ENCODE measurements at places on chromosomes 2 and 18.

DNA sequence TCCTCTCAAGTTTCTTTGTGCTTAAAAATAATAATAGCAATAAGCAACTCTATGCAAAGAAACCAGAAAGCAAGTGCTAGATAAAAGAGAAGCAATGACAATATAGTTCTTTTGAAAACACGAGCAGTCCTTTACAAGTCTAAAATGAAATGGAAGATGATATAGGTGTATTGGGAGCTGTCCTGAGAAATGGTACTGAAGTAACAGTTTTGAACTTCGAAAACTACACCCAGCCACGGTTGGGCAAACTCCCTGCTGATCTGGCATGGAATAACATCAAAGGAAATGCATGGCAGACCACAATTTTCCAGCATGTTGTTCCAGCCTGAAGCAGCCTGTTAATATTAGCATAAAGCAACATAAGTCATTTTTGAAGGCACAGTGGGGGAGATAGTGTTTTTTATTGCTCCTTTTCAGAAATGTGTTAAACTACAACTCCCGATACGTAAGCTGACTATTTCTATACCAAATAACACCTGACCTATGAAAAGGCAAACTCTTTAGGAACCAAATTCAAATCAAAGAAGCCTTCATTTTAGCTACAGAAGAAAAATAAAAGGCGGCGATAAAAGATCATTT, 596.1 kb upstream of the KLHL29 start:
- H3K4me1 ChIP-seq: no peaks in the 10 kb centered on the region
- DNase-seq: no peak
- H3K36me3 ChIP-seq: no peaks in the 10 kb centered on the region
- no peaks in the 10 kb centered on the region for H3K27me3 ChIP-seq
- H3K27ac ChIP-seq: no peak overlapping the region

DNA sequence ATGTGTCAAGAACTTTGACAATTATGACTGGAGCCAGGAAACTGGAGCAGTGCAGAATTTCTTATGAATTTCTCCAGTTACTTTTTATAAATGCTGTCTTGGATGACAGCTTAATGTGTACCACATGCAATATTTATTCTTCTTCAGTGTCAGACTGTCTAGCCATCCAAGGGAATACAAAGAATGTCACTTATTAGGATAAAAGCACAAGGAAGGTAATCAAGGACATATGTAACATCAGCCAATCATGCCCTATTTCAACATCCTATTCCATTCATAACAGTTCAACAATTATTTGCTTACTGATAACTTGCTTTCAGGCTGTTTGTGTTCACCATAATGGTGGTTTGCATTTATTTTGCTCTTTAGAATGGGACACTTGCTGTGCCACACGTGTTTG, 139.8 kb downstream of the OLA1 start:
- no peak overlapping the region for H3K4me3 ChIP-seq
- H3K27me3 ChIP-seq: no peaks in the 10 kb centered on the region
- H3K4me1 ChIP-seq: peaks cover 2% of the 10 kb centered on the region
- no peak for DNase-seq
- no peak overlapping the region for H3K27ac ChIP-seq

DNA sequence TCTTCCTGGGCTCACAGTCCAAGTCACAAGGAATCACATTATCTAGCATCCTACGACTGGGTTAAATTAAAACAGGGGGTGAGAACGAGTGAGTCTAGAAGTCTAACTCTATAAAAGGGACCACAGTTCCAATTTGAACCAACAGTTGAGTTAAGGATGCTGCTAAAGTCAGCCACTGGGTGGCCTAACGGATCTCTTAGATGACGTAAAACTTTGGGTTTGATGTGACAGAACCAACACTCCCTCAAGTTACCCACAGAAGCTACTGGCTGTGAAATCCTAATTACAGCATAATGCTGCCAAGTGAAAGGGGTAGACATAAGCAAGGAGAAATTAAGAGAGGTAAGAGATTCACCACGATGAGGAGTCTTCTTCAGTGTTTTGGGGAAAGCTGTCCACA, 32.7 kb upstream of the RUFY4 start:
- H3K4me1 ChIP-seq: peaks cover 17% of the 10 kb centered on the region
- no peaks in the 10 kb centered on the region for H3K36me3 ChIP-seq
- H3K4me3 ChIP-seq: no peak overlapping the region
- no peak overlapping the region for H3K27ac ChIP-seq
- H3K27me3 ChIP-seq: peaks cover 8% of the 10 kb centered on the region
- DNase-seq: no peak

DNA sequence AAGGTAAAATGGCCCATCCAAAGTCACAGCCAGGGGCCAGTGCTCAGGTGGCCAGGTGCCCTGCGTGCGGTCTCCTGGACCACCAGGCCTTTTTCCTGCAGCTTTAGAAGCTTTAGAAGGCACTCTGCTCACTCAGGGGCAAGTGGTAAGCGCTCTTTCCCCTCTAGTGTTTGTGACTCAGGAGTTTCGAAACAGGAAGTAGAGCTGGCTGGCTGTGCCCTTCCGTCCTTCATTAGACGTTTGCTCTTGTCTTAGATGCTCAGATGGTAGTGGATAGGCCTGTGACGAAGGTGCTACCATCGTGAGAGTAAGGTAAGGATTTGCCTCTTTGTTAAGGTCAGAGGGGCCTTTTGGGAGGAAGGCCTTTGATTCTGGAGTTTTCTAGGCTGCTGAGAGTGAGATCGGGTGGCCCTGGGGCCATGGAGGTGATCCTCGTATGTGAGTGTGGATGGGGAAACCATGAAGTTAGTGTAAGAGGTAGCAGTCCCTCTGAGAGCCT, at the start of gene CASP8:
TSS of gene CASP8 (plus strand) at position 235 of the 499 bp plus-strand sequence. CDS start 5,951 bp downstream, outside the sequence.
- H3K36me3 ChIP-seq: peaks cover 6% of the 10 kb centered on the region
- no peaks in the 10 kb centered on the region for H3K27me3 ChIP-seq
- H3K4me3 ChIP-seq: peak within 1 kb of the TSS; percentile 99

DNA sequence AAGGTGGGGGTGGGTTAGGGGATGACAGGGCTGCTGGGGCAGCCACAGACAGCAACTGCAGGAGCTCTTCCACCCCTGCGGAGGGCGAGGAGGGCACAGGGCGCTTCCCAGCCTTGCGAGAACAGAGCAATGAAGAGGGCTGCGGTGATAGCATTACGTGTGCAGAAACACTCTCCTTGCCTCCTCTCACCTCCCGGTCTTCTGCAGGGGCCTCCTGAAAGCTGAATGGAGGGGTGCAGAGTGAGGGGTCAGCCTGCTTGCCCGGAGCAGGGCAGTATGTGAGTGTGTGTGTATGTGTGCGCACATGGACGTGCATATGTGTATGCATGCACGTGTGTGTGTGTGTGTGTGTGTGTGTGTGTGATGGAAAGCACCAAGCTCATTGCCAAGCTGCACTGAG, 29.5 kb upstream of the IL1R2 start:
- no peaks in the 10 kb centered on the region for H3K36me3 ChIP-seq
- DNase-seq: no peak
- peaks cover 3% of the 10 kb centered on the region for H3K4me1 ChIP-seq
- H3K4me3 ChIP-seq: no peak overlapping the region
- no peak overlapping the region for H3K27ac ChIP-seq

- DNase-seq: no peak
- no peaks in the 10 kb centered on the region for H3K27me3 ChIP-seq
- no peaks in the 10 kb centered on the region for H3K4me1 ChIP-seq
- H3K36me3 ChIP-seq: no peaks in the 10 kb centered on the region
Observed at GRCh38 chr18:11567396-11567795, 42.0 kb upstream of the SLC35G4 start.

GRCh38 chr2:118121101-118121500, 32.8 kb downstream of the INSIG2 start:
- no peaks in the 10 kb centered on the region for H3K4me1 ChIP-seq
- H3K36me3 ChIP-seq: no peaks in the 10 kb centered on the region
- H3K27ac ChIP-seq: no peak overlapping the region
- H3K4me3 ChIP-seq: no peak overlapping the region

- H3K27ac ChIP-seq: no peak overlapping the region
- no peak overlapping the region for H3K4me3 ChIP-seq
- no peak for DNase-seq
- H3K4me1 ChIP-seq: no peaks in the 10 kb centered on the region
Observed at GRCh38 chr18:76544511-76545345, 49.7 kb upstream of the ZNF516 start.

GRCh38 chr2:235642446-235643098, 148.7 kb downstream of the AGAP1 start:
- H3K27ac ChIP-seq: no peak overlapping the region
- no peak overlapping the region for H3K4me3 ChIP-seq
- peaks cover 18% of the 10 kb centered on the region for H3K27me3 ChIP-seq
- DNase-seq: no peak
- H3K4me1 ChIP-seq: peaks cover 2% of the 10 kb centered on the region

- H3K4me3 ChIP-seq: no peak overlapping the region
- no peak for DNase-seq
- H3K27ac ChIP-seq: no peak overlapping the region
Observed at GRCh38 chr18:58218117-58218516, 174.1 kb downstream of the NEDD4L start.

GRCh38 chr18:69586537-69586936, 185.8 kb downstream of the DOK6 start:
- H3K4me3 ChIP-seq: no peak overlapping the region
- peaks cover 3% of the 10 kb centered on the region for H3K27me3 ChIP-seq
- no peaks in the 10 kb centered on the region for H3K36me3 ChIP-seq

DNA sequence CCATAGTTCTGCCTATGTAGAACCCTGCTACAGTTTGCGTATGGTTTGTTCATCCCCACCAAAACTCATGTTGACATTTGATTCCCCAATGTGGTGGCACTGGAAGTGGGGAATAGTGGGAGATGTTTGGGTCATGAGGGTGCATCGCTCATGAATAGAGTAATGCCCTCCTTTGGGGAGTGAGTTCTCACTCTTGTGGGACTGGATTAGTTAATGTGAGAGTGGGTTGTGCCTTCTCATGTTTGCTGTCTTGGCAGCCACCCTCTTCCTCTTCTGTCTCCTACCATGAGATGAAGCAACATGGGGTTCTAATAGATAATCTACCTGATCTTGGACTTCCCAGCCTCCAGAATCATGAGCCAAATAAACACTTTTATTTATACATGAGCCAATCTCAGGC, 237.2 kb upstream of the APCDD1 start:
- peaks cover 2% of the 10 kb centered on the region for H3K4me1 ChIP-seq
- DNase-seq: no peak
- H3K27ac ChIP-seq: no peak overlapping the region
- no peak overlapping the region for H3K4me3 ChIP-seq

DNA sequence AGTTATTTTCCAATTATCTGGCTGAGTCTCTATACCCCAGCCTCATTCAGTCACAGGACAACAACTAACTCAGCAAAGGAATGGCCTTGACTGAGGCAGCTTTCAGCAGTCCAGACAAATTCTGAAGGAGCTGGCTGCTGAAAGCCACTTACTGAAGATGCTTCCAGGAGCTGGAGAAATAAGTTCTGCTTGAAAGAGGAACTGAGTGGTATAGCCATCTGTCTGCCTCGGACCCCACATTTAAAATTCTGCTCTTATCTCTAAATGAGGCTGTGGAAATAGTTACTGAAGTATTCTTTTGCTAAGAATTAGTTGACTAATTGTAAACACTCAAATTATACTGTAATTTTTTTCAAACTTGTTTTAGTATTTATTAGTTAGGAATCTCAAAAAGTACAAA, 9.1 kb upstream of the GPD2 start:
- no peak overlapping the region for H3K27ac ChIP-seq
- H3K4me1 ChIP-seq: peaks cover 25% of the 10 kb centered on the region
- H3K36me3 ChIP-seq: no peaks in the 10 kb centered on the region
- peaks cover 8% of the 10 kb centered on the region for H3K27me3 ChIP-seq
- DNase-seq: no peak

DNA sequence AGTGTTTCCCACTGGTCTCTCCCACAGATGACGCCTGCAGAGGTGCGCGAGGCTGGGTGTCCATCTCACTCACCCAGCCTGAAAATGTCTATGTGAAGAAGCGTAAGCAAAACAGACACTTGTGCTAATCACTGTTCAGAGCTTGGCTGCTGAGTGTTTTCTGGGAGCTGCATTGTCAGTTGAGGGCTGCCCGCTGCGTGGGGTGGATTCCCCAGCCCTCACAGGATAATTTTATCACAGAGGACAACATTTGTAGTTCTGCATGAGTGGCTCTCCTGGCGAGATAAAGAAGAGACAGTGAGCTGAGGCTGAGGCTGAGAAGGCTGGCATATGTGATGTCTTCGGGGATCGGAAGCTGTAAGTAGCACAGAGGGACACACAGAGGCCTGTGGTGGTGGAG, 16.2 kb upstream of the CAPN13 start:
- H3K4me3 ChIP-seq: no peak overlapping the region
- no peaks in the 10 kb centered on the region for H3K36me3 ChIP-seq
- DNase-seq: no peak
- H3K27ac ChIP-seq: no peak overlapping the region
- peaks cover 4% of the 10 kb centered on the region for H3K27me3 ChIP-seq

DNA sequence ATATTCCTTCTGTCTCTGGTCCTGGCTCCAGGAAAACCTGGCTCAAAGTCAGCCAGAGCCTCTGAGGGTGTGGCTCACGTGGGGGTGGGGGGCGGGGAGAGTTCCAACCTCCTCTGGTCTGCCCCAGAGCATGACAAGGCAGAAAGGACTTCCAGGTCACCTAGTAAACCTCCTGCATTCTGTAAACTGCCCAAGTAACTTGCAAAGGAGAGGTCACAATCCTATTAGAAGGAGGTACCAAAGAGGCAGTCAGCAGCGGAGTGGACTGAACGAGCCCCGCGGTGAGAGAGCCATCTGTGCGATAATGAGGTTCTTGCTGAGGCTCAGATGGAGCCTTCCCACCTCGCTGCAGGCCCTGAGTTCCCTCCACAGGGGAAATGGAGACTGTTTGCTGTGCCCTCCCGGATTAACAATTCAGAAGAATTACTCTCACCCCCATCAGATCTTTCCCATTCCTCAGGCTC, 58.9 kb upstream of the GATA6 start:
- H3K4me3 ChIP-seq: no peak overlapping the region
- no peaks in the 10 kb centered on the region for H3K36me3 ChIP-seq
- no peaks in the 10 kb centered on the region for H3K27me3 ChIP-seq
- H3K27ac ChIP-seq: no peak overlapping the region

GRCh38 chr2:89833780-89834117, 1142.3 kb downstream of the RPIA start:
- no peak for DNase-seq
- no peak overlapping the region for H3K4me3 ChIP-seq
- no peaks in the 10 kb centered on the region for H3K27me3 ChIP-seq

DNA sequence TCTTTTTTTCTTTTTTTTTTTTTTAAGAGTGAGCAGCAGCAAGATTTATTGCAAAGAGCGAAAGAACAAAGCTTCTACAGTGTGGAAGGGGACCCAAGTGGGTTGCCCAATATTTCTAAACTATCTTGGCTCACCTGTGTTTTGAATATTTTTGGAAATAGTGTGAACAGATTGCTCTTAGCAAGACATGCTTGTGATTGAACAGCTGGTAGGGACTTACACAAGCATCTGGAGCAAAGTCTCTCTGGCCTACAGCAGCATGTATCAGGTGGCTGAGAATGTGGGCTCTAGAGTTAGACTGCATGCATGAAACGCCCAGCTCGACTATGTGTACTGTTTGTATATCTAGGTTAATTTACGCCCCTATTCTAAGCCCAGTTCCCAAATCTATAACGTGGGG, 40.3 kb upstream of the FBXO11 start:
- H3K36me3 ChIP-seq: no peaks in the 10 kb centered on the region
- no peaks in the 10 kb centered on the region for H3K4me1 ChIP-seq
- H3K27ac ChIP-seq: no peak overlapping the region
- no peak for DNase-seq

- H3K36me3 ChIP-seq: no peaks in the 10 kb centered on the region
- H3K27me3 ChIP-seq: no peaks in the 10 kb centered on the region
- H3K27ac ChIP-seq: no peak overlapping the region
- no peaks in the 10 kb centered on the region for H3K4me1 ChIP-seq
Observed at GRCh38 chr2:129518937-129519336, 460.5 kb upstream of the RAB6C start.

- peaks cover 12% of the 10 kb centered on the region for H3K4me1 ChIP-seq
- no peak overlapping the region for H3K27ac ChIP-seq
- peaks cover 69% of the 10 kb centered on the region for H3K27me3 ChIP-seq
- H3K4me3 ChIP-seq: no peak overlapping the region
Observed at GRCh38 chr18:902229-902628, 2.4 kb upstream of the ADCYAP1 start.

GRCh38 chr2:41116106-41116797, 664.4 kb upstream of the SLC8A1 start:
- no peaks in the 10 kb centered on the region for H3K27me3 ChIP-seq
- no peak overlapping the region for H3K27ac ChIP-seq

Data from activated naive CD8-positive, alpha-beta T cell treated with anti-CD3 and anti-CD28 coated beads, Interleukin-2, amount 50 U/mL, for 24 hours (primary cell).